ENCODE measurements at places on chromosomes 1 and 21.

GRCh38 chr1:168179438-168180147, 831 bp downstream of the TIPRL start:
- no peak for DNase-seq

DNA sequence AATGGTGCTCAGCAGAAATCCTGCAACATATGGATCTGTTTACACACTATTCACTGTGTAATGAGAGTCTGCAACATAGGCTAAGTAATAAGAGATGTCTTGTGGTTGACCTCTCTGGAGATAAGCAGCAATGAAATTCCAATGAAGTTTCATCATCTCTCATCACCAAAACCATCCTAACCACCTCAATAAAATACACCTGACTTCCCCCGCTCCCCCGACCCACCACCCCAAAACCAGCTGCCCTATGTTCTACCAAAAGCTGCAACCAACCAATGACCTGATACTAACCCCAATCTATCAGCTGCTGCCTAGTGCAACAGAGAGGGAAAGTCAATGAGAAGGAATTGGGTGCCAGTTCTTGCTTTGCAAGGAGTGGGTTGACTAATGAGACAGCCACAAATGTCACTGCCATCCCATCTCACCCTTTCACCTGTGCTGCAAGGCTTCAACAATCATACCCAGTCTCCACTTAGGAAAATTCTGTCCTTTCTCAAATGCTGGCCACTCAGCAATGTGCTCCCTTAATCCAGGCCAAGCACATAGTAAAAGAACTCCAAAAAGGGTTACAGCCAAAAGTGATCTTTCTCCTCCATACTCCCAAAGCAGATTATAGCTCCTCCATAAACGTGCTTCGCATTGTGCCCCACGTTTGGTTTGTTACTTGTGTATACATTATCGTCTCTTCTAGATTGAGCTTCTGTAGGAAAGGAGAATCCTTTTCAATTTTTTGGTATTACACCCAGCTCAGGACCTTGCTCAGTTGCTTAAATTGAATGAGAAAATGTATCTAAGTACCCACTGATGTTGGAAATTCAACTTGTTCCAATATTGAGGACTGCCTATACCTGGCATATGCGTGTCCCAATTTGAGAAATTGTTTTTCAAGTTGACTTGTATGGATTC, 29.0 kb downstream of the MRPL39 start:
- no peak for DNase-seq

DNA sequence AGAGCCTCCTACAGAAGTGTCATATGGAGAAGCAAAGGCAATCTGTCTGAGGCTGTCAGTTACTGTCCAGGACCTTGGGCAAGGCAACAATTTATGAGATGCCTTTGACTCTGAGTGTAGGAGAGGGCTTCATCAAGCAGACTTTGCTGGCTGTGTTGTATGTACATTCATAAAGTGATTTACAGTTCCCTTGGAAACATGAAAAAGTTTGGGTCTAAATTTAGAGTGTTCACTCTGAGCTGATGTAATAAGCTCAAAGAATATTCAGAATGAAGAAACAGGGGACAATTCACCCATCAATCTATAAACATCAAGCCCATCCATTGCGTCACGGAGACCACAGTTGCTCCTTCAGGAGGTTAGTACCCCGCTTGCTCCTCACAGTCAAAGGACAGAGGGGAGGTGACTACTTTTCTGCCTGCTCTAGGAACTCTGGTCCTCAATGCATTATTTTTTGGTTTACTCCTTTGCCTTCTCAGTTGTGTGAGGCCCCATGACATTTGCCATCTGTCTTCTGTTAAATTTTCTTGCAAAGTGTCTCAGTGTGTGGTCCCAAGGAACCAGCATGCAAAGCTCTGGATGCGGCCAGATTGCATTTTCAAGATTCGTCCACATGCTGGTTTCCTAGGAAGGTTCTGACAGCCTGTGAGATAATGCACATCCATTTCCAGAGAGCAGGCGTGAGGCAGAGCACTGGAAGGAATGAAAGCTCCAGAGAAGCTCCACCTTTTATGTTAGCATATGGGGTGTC, 241.1 kb upstream of the KIAA0040 start:
- no peak for DNase-seq

DNA sequence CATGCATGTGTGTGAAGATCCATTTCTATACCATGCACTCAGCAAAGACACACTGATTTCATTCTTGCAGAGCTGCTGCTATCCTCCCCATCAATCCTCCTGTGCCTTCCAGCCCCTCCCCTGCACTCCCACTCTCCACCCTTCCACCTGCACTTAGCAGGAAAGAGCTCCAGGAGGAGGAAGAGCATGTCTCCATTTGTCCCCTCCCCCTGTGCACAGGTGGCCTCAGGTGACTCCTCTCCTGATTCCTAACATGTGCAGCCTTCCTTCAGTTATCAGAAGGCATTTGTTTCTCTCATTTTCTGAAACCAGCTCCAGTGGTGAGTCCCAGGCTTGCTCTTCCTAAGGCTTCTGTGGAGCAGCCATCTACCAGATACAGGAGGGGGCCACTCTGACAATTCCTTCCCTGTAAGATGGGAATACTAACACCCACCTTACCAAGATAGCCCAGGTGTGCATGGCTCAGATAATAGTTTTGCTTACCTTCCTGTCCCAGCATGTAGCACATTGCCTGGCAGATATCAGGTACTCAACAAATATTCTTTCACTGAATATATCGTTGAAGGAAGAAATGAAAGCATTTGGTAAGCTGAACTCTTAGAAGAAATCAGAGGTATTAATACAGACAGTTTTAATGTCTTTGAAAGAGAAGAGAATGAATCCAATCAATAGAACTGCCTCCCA, 21.9 kb upstream of the FAM3B start:
- no peak for DNase-seq

DNA sequence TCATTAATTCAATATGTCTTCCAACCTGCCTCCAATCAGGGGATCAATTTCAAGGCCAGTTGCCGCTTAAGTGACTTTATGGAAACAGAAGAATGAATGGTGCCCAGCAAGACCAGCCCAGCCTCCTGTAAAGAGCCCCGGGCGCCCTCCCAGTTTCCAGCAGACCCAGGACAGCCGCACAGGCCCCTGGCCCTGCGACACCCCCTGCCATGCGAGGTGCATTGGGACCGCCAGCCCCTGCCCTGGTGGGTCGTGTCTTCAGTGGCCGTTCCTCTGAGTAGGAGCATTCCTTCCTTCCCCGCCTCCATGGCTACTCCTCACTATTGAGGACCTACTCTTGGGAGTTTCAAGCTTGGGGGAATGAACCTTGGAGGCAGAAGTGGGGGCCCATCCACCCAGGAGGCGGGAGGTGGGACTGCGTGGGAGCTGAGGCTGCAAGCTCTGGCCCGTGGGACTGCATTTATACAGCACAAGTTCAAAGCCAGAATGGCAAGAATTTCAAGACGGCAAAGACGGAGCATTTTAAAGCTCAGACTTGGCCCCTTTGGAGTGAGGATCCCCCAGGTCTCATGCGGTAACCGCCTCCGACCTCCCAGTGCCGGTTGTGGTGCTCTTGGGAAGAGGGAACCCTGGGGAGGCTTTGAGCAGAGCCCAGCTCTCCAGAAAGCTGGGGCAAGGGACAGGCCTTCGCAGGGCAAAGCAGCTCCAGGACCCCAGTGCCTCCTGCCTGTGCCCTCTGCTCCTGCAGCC, 73.1 kb upstream of the ACTRT2 start:
- no peak for DNase-seq

DNA sequence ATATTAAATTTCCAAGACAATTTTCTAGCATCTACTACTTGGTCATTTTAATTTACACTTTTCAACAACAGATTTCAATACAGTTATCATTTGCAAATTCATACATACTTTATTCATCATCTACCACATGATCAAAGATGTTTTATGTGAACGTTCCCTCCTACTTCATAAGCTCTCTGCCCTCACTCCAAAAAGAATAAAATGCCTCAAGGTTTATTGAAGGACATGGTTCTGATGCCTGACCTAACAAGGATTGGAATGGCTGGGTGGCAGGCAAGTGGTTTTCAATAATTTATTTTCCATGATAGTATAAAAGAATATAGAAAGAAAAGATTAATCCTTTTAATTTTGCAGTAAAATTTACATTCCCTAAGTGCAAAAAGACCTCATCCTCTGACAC, 5.4 kb downstream of the CDKN2C start:
- DNase-seq, result no peak

GRCh38 chr1:213657879-213658278, 329.9 kb upstream of the PROX1 start:
- no peak for DNase-seq

- no peak for DNase-seq
Measured at GRCh38 chr1:154943649-154944400, 7.3 kb upstream of the PMVK start.

DNA sequence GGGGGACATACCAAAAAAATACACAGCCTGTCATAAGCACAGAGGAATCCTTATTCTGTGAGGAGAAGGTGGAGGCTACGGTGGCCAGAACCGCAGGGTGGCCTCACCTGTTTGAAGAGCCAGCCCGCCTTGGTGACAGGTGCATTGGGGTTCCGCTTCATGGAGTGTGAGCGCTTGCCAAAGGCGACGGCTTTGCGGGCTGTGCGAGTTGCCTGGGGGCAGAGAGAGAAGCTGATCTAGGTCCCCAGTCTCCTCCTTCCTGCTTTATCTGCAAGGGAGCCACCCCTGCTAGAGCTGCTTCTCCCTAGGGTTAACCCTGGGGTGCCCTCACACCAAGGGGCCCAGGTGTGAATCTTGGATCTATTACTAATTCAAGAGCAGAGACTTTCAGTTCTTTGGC, 54.3 kb upstream of the GOLT1A start:
- no peak for DNase-seq
